ENCODE measurements at places on chromosomes 6 and 20.

DNA sequence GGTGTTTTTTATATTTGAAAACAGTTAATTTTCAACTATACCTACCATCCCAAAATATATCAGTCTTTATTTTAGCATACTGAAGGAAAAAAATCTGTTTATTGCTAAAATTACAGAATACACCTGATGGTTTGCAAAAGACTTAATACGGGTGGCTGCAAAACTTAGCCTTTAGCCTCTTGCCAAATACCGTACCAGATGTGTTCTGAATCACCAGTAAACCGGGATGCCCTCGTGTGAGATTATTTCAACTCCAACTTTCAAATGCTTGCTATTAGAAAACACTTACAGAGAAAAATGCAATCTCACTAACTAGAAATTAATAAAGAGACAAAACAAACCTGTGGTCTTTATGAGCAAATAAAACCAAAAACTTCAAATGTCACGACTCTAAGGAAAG is 36.0 kb downstream of the REV3L start:
- DNase-seq: no peak

DNA sequence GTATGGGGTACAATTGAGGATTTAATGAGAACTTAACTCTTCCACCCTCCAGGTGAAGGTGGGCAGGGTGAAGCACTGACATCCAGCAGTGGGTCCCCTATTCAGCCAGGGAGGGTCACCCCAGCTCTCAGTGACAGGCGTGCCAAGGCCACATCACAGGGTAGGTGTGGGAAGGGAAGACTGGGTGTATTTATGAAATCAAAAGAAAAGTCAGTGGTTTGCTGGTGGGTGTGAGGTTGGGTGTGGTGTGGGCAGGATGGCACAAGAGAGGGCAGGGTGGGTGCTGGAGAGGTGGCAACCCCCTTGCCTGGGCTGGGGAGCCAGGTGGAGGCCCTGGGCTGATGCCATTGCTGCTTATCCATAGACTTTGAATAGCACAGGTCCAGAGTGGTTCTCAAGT is 16.6 kb downstream of the SYNDIG1 start:
- DNase-seq: no peak

GRCh38 chr20:62158541-62158940 is 15.0 kb downstream of the SS18L1 start:
- no peak for DNase-seq

GRCh38 chr20:61732511-61733210 is 333.0 kb downstream of the TAF4 start:
- DNase-seq: no peak

DNA sequence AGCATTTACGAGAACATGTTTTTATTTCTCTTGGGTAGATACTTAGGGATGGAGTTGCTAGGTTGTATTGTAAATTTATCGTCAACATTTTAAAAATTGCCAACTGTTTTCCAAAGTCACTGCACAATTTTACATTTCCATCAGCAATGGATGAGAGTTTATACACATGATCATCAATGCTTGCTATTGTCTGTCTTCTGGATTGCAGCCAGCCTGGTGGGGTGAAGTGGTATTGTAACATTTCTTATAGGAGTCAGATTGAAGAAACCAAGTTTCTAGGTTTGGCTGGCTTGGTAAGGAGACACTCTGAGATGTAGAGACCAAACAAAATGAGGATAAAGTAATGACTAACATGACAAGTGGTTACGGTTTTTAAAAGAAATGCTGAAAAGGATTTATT is 57.1 kb upstream of the HDDC2 start:
- DNase-seq: no peak

DNA sequence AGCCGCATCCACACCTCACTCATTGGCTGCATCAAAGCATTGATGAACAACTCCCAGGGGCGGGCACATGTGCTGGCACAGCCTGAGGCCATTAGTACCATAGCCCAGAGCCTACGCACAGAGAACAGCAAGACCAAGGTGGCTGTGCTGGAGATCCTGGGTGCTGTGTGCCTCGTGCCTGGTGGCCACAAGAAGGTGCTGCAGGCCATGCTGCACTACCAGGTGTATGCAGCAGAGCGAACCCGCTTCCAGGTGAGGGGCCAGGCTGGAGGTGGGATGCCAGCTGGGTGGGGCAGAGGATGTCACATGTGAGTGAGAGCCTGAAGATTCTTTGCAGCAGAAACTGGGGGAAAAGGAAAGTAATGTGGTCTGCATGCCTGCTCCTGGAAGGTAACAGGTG is 66.7 kb downstream of the MOCS1 start:
- no peak for DNase-seq

- no peak for DNase-seq
Observed at GRCh38 chr6:96716221-96716620, 121.1 kb downstream of the GPR63 start.

- DNase-seq: no peak
Observed at GRCh38 chr6:147095316-147095715, 108.9 kb upstream of the STXBP5 start.

DNA sequence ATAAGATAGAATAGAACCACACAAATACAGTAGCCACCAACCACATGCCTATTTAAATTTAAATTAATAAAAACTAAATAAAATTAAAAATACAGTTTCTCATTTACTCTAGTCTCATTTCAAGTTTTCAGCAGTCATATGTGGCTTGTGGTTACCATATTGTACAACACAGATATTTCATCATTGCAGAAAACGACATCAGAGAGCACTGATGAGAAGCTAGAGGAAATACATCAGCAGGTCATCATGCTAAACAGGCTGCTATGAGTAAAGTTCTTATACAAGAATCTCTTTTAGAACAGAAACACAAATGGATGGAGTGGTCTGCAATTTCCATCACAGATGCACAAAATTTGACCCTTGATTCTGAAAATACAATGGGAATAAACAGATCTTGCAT is 36.6 kb downstream of the TBC1D32 start:
- peak; percentile 71 for DNase-seq

DNA sequence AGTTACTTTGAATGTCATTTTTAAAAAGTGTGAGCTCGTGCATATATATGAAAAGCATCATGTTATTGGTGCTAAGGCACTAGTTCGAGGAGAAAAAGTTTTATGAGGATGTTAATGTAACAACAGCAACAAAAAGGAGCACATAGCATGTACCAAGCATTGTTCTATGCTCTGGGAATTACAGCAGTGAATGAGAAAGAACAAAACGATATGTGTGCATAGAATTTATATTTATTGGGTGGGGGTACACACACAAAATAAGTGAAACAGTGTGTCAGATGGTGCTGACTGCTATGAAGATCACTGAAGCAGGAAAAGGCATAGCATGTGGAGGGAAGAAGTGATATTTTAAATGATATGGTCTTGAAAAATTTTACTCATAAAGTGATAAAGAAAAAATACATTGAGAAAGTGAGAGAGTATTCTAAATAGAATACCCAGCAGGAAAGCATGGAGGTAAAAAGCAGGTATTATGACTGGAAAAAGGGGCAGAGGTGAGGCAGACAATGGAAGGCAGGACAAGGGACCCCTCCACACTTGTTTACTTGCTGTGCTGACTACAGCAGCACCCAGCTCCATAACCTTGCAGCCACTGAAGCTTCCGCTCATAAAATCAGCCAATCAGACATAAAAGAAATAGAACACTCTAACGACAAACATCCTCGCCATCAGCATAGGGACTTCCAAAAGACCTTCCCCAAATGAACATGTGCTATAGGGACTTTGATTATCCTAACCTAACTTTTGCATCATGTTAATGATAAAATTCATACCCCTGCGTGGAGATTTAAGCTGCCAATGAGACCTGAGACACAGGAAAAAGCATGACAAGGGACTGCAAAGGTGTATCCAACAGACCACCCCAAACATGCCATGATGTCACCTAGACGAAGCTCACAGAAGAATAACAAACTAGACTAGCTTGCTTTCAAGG is 119.9 kb downstream of the HFE start:
- no peak for DNase-seq

DNA sequence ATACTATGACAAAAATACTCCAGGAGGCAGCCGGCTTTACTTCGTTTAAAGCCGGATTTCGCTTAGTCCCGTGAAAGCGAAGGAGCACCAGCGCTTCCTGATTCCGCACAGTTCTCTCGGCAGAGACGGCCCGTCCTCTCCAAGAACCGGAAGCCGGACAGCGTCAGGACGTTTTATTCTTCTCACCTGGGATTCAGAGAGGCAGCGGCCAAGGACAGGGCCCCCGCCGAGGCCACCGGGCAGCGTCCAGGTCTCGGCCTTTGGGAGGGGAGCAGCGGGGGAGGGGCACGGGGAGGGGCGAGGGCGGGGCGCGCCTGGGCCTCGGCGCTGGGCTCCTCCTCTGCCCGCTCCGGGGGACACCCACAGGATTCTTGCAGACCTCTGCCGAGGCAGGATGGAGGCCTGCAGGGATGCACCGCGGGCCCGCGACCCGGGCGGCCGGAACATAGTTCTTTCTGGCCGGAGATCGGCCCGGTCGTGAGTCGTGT is 2.8 kb upstream of the DIDO1 start:
- DNase-seq: peak; percentile 73

DNA sequence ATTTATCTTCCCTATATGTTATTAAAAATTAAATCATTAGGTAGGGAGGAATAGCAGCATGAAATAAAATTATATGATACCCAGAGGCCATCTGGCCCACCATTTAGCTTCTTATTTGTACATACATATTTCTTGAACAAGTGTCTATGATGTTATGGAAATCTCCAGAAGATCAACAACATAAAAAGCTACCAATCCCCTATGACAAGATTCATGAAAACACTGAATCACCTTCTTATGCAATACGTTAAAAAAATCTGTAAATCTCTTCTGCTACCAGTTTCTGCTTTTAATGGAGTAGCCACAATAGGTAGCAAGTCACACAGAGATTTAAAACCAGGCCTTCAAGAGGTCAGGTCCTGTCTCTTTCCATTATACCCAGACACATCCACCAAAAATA is 125.8 kb upstream of the ENPP5 start:
- DNase-seq: no peak

DNA sequence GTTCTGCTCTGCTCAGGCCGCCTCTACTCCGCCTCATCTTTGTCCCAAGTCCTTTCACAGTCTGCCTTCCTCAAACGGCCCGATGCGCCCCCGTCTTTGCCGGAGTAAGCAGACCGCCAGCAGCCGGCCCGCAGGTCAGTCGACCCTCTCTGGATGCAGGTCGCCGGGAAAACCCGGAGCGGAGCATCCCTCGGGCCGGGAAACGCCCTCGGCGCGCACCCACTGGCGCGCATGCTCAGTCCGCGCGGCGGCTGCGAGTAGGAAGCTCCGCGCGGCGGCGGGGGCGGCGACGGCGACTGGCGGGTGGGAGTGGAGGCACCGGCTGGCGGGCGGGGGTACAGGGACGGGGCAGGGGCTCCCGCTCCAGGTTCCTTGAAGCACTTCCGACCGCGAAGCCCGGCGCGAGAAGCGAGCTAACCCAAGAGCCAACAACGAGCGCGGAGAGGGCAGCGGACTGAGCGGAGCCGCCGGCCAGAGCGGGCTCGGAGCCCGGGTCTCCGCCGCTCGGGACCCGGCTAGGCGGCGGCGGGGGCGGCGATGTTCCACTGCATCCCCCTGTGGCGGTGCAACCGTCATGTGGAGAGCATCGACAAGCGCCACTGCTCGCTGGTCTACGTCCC is at the start of gene LRRC1:
TSS of gene LRRC1 (plus strand) at position 286 of the 620 bp plus-strand sequence. CDS start at position 538, 252 bp downstream.
- peak; percentile 93 for DNase-seq

DNA sequence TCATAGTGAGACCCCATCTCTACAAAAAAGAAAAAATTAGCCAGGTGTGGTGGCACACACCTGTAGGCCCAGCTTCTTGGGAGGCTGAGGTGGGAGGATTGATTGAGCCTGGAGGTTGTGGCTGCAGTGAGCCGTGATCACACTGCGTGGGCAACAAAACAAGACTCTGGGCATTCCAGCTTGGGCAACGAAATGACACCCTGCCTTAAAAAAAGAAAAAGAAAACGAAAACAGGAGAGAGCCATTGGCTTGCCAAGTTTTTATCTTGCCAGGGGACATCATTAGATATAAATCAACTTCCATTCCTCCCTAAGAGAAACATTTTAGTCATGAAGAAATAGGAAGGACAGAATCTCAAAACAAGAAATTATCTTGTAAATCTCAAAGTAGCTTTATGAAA is 109.5 kb downstream of the MAP3K7 start:
- no peak for DNase-seq

DNA sequence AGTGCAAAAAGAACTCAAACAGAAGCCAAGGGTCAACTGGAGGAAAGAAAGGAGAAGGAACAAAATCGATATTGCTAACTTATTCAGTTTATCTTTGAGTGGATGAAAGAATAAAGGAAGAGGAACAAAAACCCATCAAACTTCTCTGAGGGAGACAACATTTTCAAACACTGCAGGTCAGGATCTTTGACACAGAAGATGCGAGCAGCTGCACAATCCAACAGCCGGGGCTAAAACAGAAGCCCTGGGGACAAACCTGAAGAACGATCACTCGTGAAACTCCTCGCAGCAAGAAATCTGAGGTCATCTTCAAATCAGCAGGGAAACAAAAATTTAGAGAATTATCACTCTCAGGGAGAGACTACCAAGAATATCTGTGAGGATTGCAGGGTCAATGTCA is 14.2 kb downstream of the SLC23A2 start:
- DNase-seq: no peak

DNA sequence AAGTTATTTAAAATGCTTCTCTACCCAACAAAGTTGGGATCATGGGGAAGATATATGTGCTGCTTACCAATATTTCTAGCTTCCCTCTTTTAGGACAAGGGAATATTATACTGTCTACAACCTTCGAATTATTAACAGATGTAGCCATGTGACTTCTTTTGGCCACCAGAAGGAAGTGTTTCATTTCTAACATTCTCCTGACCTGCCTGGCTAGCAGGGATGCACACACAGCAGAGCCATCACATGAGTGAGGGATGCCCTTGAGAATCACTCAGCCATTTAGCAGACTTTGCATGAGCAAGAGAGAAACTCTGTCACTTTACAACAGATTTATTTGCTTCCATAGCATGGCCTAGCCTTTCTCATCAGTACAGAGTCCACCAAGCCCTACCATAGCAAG is 230.7 kb upstream of the MARCKS start:
- DNase-seq: no peak

- DNase-seq: peak; percentile 25
Observed at GRCh38 chr20:6829510-6830116, 62.1 kb downstream of the BMP2 start.

GRCh38 chr6:129312880-129313279 is 397.1 kb downstream of the ARHGAP18 start:
- DNase-seq: no peak

Data from hematopoietic multipotent progenitor cell treated with erythropoietin and hydrocortisone succinate and interleukin-3 and kit ligand, for 4 days (in vitro differentiated cells).